ENCODE measurements at places on chromosomes 5 and 9. TPM values are rescaled to one million over a fixed set of nuclear protein-coding genes. Genes with fewer than 3 reads are reported as not detected.

GRCh38 chr9:72255569-72255968 is 106.3 kb downstream of the GDA start:
- DNase-seq: no peak

DNA sequence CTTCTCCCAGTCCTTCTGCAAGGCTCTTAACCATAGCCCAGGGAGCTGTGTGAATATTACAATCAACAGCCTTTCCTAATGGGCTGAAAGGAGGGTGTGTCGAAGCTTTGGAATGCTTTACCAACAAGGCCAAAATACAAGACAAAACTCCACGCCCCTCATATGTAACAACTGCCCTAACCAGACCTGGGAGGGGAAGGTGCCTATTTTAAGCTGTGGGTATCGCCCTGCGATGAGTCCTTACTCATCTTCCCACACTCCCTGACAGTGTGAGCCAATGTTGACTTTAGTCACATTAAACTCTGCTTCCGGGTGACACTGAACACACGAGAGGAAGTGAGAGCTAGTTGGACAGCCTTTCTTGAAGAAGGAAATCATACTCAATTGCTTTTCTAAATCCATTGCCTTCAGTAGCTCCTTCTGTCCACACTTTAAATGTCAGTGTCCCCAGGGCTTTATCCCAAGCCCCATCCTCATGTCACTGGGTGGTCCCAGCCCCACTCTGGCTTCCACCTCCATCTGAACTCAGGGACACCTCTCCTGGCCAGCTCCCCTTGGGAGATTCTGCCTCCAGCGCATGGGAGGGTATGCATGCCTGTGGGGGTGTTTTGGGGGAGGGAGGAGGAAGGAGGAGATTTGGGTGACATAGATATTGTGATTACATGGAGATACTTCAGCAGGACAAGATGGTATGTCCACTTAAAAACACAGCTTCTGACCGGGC is 6.5 kb upstream of the TBC1D9B start:
- DNase-seq: no peak

DNA sequence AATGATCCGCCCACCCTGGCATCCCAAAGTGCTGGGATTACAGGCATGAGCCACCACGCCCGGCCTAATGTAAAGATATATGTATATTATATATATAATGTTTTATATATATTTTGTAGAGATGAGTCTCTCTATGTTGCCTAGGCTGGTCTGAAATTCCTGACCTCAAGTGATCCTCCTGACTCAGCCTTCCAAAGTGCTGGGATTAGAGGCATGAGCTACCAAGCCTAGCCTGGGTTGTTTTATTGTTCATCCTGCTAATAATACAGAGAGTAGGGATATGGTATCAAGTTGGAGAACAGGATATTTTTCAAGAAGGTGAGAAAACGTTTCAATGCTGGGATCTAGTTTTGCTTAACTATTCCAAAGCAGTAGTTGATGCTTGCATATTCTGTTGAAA is 2.9 kb downstream of the SEC24A start:
- DNase-seq: no peak

DNA sequence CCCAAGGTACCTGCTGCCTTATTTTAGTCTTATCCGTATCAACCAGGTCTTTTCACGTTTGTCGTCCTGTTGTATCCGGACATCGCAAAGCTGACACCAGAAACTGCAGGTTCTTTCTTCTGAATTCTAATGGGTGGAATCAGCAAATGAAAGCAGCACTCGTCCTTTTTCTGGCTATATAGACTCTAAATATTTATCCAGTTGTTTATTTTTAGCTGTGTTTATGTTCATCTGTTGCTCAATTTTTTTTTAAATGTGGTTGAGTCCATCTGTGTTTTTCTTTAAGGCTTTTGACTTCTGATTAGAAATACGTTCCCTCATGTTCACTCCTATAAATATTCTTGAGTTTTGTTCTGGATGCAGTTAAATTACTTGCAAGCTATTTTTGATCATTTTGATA is 831.7 kb downstream of the MTRR start:
- DNase-seq: no peak

DNA sequence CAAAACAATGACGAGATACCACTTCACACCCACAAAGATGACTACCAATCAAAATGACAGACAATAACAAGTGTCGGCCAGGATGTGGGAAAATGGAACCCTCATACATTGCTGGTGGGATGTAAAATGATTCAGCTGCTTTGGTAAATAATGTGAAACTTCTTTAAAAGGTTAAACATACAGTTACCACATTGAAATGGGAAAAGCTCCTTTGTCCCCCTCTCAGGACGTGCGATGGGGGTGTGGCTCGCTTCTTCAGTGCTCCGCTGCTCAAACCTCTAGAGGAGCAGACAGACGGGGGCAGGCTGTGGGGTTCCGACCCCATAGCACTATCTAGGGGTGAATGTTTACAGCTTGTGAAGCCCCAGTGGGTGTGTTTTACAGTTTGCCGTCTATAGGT is 8.0 kb upstream of the PLPP6 start:
- DNase-seq: no peak

Gene PIP5KL1
- total RNA-seq: 2.5 TPM

Gene HABP4
- total RNA-seq: 20.4 TPM

GRCh38 chr5:113204525-113205161 is 228.0 kb downstream of the DCP2 start:
- no peak for DNase-seq

Gene NME5
- total RNA-seq: not detected

GRCh38 chr5:125657936-125658335 is 765.3 kb upstream of the GRAMD2B start:
- DNase-seq: no peak

Gene LCN1
- total RNA-seq: not detected

Gene DDX4
- not detected for total RNA-seq

GRCh38 chr5:112870966-112871365 is 9.9 kb downstream of the SRP19 start:
- no peak for DNase-seq

DNA sequence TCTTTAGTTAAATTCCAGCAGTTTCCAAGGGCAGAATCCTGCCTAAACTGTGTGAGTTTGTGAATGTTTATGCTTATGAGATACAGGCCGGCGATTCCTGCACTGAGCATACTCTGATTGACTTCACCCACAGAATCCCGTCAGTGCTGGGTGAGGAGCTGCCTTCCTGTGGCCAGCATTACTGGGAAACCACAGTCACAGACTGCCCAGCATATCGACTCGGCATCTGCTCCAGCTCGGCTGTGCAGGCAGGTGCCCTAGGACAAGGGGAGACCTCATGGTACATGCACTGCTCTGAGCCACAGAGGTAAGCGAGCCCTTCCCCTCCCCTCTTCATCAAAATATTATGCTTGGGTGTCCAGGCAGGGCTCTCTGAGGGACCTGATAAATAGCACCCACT is 103.7 kb downstream of the CMYA5 start:
- DNase-seq: no peak

Gene SPINK7
- not detected for total RNA-seq

- no peak for DNase-seq
Observed at GRCh38 chr5:42784132-42784531, 27.5 kb downstream of the CCDC152 start.

- DNase-seq: no peak
Observed at GRCh38 chr5:801472-801871, 16.9 kb upstream of the ZDHHC11B start.

DNA sequence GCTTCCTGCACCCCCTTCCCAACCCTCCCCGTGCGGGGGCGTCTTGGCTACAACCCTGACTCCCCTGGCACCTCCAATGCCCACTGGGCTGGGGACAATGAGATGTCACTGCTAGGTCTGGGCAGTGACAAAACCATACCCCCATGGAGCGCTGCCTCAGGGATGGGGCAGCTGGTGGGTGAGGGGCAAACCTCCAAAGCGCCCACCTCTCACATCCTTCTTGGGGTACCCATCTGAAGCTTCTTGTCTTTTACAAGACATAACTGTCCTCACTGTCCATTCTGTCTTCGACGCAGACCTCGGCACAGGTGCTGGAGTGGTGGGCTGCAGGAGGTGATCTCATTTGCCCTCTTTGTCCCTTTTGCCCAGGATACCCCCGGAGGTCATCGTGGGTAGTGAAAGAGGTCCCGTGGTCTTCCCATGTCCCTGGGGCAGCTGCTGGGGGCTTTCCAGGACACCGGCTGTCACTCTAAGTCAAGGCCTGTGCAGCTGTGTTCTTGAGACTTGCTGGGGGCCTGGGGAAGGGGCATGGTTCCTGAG is 27.8 kb upstream of the CSF1R start:
- DNase-seq: no peak

GRCh38 chr5:35229076-35230037 is 930 bp downstream of the PRLR start:
- DNase-seq: no peak

DNA sequence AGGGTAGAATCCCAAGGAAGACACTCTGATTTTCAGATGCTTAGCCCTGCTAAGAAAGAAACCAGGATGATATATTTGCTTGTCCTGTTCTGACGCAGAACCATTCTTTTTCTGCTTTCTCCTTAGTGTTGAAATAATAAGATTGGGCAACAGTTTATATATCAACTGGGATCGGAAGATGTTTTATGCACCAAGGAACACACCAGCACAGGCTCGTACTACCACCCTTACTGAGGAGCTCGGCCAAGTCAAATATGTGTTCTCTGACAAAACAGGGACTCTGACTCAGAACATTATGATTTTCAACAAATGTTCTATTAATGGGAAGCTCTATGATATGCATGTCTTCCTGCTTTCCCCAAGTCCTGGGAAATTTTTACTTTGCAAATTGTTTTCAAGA is 19.0 kb upstream of the RUSC2 start:
- DNase-seq: no peak

- no peak for DNase-seq
Observed at GRCh38 chr9:70542311-70542931, 128.0 kb upstream of the KLF9 start.

Gene PCAT7
- total RNA-seq: not detected

DNA sequence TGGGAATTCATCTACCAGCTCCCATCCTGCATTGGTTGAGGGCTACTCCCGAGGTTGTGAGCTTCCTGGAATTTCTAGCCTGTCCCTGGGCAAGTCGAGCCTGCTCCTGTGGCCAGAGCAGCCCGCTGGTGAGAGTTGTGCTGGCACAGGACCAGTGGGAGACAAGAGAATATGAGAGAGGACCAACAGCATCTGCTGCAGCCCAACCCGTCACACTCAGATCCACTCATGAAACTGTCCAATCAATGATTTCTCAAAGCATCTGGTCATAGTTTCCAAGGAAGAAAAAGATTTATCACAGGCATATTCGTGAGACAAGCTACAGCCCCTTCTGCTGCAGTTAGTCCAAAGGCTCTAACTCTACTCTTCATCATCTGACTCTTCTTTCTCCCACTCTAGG is 64.4 kb upstream of the RAI14 start:
- DNase-seq: no peak

DNA sequence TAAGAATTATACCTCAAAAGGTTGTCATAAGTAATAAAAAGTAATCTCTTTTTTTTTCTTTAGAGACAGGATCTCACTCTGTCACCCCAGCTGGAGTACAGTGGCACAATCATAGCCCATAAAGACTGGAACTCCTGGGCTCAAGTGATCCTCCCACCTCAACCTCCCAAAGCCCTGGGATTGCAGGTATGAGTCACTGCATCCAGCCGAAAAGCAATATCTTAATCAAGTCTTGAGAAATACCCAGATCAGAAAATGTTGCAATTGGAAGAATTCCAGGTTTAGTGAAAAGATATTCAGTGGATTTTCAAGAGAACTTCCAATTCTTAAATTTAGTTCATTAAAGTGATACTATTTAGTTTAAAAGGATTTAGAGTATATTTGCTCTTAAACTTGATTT is 40.9 kb upstream of the IDNK start:
- no peak for DNase-seq

Gene SHISAL2B
- total RNA-seq: not detected

Gene ZFP2
- 0.31 TPM for total RNA-seq

DNA sequence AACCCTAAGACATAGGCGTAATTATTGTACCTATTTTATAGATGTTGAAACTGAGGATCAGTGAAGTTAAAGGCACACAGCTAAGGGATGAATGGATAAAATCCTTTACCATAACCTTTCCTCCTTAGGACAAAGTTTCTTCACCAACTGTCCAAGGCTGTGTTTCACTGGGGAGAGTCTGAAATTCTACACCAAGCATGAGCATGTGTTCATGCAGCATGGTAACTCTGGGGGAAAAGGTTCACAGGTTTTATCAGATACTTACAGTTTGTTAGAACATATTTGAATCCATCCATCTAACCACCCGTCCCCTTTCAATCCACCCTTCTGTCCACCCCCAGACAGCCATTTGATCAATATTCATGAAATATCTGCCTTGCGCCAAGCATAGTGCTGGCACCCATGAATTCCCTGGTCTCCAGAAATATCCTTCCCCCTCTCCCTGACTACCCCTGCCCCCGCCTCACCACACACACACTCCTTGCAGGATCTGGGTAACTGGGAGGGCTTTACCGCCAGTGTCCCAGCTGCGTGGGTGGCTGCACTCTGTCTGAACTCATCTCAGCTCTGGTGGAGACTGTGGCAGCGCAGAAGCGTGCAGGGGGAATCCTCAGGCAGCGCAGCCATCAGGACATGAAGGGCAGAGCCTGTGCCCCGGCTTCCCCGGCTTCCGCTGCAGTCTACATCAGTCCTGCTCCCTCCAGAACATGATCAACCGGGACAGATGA is 6.3 kb upstream of the KCNIP1 start:
- no peak for DNase-seq

Gene OGN
- not detected for total RNA-seq

DNA sequence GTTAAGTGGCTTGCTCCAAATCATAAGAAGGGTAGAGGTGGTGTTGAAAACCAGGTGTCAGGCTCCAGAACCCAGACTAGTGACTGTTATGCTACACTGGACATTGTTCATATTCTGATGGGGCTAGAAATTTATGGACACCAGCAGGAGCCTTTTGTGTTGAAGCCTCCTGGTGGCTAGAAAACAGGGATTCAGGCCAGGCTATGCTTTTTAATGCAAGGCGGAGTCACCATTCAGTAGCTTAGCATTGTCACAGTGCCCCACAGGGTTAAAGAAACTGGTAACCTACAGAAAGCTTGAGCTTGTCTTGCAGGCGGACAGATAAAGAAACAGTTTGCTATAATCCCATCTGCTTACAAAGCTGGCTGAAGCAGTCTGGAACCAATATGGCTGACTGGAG is 23.0 kb upstream of the GOLM1 start:
- DNase-seq: no peak

Gene LECT2
- total RNA-seq: not detected

Gene WHRN
- total RNA-seq: 9.0 TPM

- DNase-seq: no peak
Observed at GRCh38 chr9:91789941-91790340, 160.1 kb downstream of the ROR2 start.

GRCh38 chr9:15889555-15889954 is 336.7 kb downstream of the CCDC171 start:
- DNase-seq: no peak

Gene RANBP3L
- not detected for total RNA-seq
